Colonic mucosa (tissue), 4 donors: ENCODE measurements at places on chromosomes 3 and 15. TPM values are rescaled to one million over a fixed set of nuclear protein-coding genes. Genes with fewer than 3 reads are reported as not detected.

Gene TRH
- total RNA-seq: not detected

GRCh38 chr3:108338901-108339545 is 42.7 kb downstream of the HHLA2 start:
- DNase-seq: no peak

GRCh38 chr15:29708519-29708918 is 113.7 kb downstream of the TJP1 start:
- DNase-seq: no peak

DNA sequence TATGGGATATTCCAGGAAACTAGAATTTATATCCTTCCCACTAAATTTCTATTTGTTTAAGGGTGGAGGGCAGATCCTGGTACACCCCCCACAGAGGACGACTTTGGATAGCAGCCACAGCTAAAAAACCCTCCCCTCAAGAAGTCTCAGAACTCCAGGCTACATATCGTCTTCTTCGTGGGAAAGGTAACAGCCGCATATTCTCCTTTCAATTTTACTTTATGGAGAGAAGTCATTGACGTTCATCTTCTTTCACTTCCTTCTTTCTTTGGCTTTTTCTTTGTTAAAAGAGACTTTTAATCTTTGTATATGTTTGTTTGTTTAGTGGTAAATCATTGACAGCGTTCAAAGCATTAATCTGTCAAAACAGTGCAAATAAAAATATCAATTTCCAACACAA is 36.3 kb downstream of the TRIP4 start:
- DNase-seq: no peak

Gene FANCD2OS
- total RNA-seq: not detected

- no peak for DNase-seq
Measured at GRCh38 chr3:194381460-194381875, 11.9 kb upstream of the LRRC15 start.

DNA sequence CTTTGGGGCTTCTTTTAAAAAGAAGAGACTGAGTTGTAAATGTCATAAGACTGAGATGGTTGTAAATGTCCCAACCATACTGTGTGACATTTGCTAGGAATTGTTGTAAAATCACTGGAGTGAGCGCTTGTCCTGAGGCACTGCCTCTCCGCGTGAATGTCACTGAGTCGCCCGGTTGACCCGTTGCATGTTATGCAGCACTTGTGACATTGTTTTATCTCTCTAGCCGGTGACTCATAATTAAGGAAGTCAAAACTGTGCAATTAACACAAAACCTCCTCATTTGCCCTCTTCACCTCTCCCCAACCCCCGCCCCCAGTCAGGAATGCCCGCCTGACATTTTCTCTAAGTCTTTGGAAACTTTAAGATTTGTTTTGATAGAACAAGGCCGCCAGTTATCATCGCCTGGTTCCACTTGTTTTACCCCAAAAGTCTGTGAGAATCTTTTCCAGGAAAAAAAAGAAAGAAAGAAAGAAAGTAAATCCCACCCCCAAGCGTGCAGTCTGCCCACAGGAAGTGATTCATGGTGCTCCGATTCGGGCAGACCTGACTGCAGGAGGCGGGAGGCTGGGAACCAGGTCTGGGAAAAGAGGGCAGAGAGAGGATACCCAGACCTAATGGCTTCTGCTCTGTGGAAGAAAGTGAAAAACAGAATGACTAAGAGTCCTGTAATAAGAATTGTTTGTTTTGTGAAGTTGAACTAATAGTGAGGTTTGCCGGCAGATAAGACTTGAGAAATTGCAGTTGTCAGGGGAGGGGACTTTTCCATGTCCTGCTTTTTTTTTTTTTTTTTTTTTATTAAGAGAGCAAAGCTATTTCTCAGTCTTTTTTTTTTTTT is 84.8 kb downstream of the SMAD3 start:
- no peak for DNase-seq

DNA sequence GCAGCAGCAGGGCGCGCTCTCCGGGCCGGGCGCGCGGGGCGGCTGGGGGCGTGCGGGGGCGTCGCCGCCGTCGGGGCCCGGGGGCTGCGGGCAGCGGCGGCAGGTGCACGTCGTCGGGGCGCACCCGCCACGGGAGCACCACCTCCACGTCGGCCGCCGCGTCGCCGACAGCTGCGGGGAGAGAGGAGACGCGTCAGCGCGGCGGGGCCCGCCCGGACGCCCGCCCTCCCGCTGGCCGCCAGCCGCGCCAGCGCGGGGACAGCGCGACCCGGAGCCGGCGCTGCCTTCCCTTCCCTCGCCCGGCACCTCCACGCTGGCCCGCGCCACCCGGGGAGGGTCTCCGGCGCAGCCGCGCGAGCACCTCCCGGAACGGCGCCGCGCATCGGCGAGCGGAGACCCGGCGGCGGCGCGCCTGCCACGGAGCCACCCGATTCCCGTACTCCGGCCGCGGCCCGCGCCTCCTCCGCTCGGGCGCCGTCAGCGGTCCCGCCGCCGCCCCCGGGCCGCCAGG is 481 bp downstream of the ADAMTS17 start:
- DNase-seq: no peak

DNA sequence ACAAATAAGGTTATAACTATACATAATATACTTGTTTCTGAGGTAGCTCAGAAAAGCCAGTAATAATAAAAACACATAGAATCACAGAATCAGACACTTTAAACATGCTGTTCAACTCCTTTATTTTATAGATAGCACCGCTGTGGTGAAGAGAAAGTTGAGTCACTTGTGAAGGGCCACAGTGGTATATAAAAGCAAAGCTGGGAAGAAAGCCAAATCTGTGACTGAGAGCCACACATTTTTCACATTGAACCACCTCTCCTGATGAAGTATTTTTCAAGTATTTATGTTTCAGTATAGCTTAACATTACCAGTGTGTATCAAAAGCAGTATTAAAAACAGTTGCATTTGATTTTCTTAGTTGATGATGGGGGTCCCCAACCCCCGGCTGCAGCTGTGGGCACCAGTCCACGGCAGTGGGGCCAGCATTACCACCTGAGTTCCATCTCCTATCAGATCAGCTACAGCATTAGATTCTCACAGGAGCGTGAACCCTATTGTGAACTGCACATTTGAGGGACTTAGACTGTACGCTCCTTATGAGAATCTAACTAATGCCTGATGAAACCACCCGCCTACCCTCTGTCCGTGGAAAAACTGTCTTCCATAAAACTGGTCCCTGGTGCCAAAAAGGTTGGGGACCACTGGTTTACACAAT is 46.2 kb downstream of the TBL1XR1 start:
- DNase-seq: no peak

GRCh38 chr3:172071780-172072330 is 32.5 kb downstream of the FNDC3B start:
- no peak for DNase-seq

DNA sequence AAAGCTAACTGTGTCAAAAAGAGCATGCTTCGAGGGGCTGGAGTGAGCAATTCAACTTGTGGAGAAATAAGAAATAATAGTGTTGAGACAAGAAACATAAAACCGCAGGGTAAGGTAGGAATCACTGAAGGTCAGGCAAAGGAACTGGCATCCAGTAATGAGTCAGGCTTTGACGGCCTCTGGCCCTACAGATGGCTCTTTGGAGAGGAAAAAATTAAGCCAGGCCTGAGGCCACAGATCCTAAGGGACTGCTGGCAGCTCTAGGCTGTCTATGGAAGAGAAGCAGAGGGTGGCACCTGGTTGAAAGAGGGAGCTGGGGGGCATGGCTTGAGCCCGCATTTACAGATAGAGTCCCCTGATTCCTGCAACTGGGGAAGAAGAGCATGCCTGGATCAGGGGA is 28.6 kb upstream of the ZSCAN2 start:
- DNase-seq: no peak

GRCh38 chr3:124858275-124858674 is 28.9 kb downstream of the ITGB5 start:
- no peak for DNase-seq

Gene ASB7
- total RNA-seq: 17.8 TPM

- no peak for DNase-seq
Measured at GRCh38 chr3:186053954-186054791, 54.7 kb downstream of the ETV5 start.

GRCh38 chr3:135091946-135092345 is 296.9 kb downstream of the EPHB1 start:
- DNase-seq: no peak

Gene XIRP1
- not detected for total RNA-seq

DNA sequence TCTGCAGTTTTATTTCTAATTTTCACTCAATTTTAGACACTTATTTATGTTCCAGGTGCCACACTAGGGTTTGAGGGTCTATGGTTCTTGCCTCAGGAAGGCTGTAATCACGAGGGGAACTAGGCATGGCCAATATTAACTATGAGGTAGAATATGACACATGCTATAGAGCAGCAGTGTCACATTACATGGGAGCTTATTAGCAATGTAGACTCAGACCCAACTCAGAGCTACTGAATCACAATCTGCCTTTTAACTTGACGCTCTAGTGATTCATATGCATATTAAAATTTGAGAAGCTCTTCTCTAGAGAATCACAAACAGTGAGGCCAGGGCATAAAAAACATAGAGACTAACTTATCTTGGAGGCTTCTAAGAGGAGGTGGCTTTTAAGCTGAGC is 32.8 kb upstream of the MRPL3 start:
- DNase-seq: no peak

Gene GOLGA8M
- total RNA-seq: 0.44 TPM

DNA sequence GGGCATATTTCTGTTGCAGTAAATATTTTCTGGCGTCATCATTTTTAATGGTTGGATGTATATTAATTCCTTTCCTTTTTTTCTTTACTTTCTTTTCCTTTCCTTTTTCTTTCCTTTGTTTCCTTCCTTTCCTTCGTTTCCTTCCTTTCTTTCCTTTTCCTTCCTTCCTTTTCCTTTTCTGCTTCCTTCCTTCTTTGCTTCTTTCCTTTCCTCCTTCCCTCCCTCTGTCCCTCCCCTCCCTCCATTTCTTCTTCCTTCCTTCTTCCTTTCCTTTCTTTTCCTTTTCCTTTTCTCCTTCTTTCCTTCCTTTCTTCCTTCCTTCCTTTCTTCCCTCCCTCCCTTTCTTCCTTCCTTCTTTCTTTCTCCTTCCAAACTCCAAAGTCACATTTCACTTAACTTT is 54.9 kb upstream of the LYSMD4 start:
- no peak for DNase-seq

- DNase-seq: no peak
Measured at GRCh38 chr15:43763819-43764446, 12.8 kb downstream of the ELL3 start.

GRCh38 chr3:295166-295565 is 98.6 kb downstream of the CHL1 start:
- no peak for DNase-seq

Gene CCR4
- 0.49 TPM for total RNA-seq

DNA sequence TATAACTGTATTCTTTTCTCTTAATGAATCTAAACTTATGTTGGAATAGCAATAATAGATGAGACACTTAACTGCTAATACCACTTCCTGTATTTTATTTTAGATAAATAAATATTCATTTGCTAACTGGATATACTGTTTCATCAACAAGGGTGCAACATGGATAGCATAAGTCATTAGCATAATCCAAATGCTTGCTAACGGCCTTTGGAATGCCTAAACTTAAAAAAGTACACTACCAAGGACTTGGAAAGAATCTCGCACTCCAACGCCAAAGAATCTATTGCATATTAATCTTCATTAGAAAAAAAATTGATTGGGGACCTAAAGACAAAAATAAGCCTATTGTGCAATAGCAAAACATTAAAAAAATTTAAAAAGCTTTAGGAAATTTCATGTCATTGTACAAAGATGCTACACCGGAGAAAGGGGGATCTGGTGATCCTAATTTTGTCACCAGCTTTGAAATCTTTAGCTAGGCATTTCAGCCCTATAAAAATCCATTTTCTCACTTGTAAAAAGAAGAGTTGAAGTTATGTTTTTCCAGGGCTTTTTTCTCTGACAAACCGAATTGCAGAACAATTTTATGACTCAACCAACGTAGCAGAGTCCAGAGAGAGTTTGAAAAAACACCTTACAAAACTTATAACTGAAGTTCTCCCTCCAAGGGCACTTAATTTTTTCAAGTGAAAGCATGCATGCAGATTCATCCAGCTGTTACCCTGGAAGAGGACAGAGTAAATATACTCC is 4.1 kb downstream of the VGLL3 start:
- DNase-seq: no peak

DNA sequence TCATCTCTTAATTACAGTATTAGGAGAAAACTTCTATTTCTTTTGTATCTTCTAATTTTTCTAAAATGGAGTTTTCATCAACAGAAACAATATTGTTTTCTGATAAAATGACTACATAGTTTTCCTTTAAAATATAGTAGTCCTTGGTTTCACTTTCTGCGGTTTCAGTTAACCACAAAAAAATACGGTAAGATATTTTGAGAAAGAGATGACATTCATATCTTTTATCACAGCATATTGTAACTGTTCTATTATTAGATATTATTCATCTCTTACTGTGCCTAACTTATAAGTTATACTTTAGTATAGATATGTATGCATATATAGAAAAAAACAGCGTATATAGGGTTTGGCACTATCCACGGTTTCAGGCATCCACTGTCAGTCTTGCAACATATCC is 2.3 kb downstream of the B4GALT4 start:
- no peak for DNase-seq

GRCh38 chr3:101829437-101829830 is 19.9 kb upstream of the NFKBIZ start:
- DNase-seq: no peak

Gene ITIH1
- 0.91 TPM for total RNA-seq

DNA sequence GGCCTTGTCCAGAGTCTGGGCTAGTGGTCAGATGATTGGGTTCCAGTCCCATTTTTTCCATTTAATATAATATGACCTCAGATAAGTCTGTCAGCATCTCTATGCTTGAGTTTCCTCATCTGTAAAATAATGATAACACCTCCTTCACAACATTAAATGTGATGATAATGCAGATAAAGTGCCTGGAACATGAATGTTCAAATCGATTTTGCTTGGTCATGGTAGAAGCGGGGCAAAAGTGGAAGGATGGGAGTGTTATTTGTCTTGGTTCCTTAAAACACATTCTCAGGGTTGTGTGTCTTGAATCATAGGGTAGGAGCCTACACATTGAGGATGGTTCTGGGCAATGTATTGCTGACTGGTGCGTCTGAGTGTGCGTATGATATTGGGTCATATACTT is 16.9 kb downstream of the ARIH2 start:
- no peak for DNase-seq

Gene BUB1B
- 10.2 TPM for total RNA-seq

Gene BNC1
- not detected for total RNA-seq

Gene SEMA3F
- 14.7 TPM for total RNA-seq

DNA sequence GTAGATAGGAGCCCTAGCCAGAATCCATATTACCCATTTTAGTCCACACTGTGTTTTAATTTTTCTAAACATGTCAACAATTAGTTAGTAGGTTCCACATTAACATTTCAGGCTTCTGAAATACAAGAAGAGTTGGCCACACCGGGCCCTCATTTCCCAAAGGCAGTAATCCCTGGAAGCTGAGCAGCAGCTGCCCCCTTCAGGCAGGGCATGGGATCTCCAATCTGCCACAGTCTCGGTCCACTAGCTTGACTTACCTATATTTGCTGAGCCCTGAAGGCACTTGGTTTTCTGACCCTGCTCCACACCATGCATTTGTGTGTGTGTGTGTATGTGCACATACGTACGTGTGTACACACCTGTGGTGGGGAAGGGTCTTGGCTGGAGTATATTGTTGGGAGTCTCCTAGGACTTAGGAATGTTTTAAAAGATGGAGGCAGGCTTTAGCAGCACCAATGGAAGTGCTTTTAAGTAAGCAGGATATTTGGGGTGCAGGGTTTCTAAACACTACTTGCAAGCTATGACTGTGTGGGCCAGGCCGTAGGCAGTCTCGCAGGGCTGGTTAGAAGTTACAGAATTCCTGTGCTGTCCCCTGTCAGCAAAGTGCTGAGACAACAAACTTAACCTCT is 71.2 kb upstream of the SOX14 start:
- peak; percentile 23 for DNase-seq

GRCh38 chr15:90711842-90712241 is 5.3 kb upstream of the BLM start:
- no peak for DNase-seq

Gene MUC13
- total RNA-seq: 360 TPM
